Sciatic nerve (tissue), 2 donors: ENCODE measurements at places on chromosomes 3 and 15.

DNA sequence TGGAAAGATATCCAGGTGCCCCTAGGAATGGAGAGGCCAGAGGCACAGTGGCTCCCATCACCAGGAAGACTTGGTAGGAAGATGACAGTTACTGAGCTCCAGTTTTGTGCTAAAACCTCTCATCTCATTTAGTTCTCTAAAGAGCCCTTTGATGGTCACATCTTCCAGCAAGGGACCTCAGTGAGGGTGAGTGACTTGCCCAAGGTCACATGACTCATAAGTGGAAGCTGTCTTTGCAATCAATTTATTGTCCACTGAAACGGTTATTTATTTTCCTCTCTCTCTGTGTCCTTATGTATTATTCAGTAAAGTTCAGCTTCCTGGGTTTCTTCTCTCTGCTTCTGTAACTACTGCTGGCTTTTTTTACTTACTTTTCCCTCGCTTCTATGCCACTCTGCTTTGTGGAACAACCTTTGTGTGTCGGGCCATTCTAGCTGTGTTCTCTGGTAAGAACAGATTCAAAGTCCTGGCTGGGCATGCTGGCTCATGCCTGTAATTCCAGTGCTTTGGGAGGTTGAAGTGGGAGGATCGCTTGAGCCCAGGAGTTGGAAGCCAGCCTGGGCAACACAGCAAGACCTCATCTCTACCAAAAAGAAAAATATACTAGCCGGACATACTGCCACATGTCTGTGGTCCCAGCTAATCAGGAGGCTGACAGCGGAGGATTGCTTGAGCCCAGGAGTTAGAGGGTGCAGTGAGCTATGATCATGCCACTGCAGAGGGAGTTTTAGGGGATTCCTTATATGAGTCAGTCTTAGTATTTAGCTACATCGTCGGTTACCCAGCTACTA, 55.9 kb downstream of the PDIA5 start:
- DNase-seq: no peak

GRCh38 chr15:67906382-67906781, 66.5 kb upstream of the RNU6-1 start:
- DNase-seq: no peak

DNA sequence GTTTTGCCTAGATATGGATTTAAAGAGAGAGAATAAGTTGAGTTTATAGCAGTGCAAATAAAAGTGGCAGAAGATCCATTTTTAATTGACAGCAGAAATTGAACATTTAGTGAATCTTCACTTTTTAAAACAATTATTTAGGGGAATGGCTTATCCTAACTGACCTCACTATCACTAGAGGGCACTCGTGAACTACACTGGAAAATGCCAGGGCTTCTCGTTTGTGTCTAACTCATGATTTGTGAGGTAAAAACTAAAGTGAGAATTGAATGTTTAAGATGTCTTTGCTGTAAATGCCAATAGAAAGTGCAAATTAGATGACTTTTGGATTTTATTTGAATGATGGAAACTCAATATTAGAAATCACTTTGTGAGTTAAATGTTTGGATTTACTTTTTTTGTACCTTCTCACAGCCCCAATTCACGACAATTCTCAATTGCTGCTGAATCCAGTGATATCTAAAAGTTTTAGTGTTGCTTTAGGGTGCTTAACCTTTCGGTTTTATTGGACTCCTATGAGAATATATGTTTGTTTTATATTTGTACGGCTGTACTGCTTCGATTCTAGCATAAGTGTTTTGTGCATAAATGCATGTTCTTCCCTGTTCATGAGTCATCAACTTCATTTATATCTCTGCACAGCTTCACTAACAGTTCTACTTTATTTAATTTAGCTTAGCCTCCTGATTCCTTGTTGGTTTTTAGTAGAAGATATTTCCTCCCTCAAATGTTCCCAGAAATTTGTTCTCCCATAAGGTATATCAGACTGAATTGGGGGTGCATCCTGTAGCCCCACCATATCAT, 462.1 kb downstream of the MFSD1 start:
- no peak for DNase-seq

DNA sequence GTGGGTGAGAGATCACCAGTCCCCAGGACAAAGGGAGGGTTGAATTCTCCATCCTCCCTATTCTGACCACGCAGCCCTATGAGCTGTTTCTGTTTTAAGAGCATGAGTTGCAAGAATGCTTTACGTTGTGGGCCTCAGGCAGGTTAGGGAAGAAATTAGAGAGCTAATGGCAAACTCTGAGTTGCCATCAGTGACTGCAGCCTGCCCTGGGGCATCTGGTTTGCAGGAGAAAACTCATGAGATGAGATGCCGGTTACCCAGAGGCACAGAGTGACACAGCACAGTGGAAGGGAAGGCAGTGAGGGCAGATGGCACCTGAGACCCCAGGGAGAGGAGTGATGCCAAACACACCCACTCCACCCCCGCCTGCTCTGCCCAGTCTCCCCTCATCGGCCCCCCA, 265.3 kb downstream of the CD47 start:
- no peak for DNase-seq

GRCh38 chr3:173465898-173466678, 68.5 kb downstream of the NLGN1 start:
- no peak for DNase-seq

- no peak for DNase-seq
These were observed 150.0 kb upstream of the CHL1 start for GRCh38 chr3:46576-46975.

DNA sequence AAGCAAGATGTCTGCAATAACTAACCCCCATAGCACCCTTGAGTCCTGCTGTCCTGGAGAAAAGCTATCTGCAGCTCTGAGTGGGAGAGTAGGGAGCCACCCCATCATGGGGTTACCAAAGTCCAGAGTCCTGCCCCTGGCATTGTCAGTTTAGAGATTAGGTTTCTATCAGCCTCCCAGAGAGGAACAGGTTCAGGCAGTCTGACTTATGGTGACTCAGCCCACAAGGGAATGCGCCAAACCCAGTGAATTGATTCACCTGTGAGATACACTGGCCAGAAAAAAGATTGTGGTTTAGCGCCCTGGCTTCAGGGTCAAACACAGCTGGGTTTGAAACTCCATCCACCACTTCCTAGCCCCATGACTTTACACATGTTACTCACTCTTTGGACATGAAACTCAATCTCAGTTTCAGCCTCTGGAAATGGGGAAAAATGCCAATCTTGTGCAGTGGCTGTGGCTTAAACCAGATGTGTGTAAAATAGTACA, 263.6 kb upstream of the HES1 start:
- DNase-seq: no peak

DNA sequence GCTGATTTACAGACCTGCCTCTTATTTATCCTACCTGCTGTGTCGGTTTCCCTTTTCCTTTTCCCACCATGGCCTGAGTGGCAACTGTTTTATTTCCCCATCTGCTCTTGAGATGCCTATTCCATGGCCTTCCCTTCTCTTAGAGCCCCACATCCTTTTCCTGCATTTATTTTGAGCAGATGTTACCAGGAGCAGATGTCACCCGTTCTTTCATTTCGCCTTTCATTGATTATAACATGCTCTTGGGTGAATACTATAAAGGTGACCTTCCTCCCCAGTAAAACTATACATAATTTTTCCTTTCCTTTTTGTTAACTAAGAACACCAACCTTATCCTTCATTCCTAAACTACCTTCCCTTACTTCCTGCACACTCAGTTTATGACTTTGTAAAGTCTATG, 8.5 kb upstream of the P2RY1 start:
- DNase-seq: no peak

- DNase-seq: no peak
These were observed 15.9 kb upstream of the ABHD2 start for GRCh38 chr15:89072277-89072869.

- DNase-seq: no peak
These were observed 152.7 kb downstream of the IL20RB start for GRCh38 chr3:137110392-137110996.

DNA sequence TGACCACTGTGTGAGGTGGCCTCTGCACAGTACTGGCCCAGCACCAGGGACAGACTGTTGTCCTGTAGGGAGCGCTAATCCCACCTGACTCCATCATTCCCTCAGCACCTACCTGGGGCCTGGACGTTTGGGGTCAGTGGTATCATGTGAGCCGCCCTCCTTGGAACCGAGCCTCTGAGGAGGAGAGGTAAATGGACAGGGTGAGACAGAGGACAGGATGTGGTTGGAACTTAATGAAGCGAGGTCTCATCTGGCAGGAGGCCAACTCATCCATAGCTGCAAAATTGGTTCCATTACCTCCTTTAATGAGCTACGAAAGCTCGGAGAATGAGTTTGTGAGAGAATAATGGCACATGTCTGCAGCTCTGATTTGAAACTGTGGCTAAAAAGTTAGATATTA, 13.9 kb downstream of the MAPKAPK3 start:
- no peak for DNase-seq
